Cardiac muscle cell (in vitro differentiated cells and primary cell): ENCODE measurements at places on chromosomes 11 and 22. TPM values are rescaled to one million over a fixed set of nuclear protein-coding genes. Genes with fewer than 3 reads are reported as not detected.

GRCh38 chr11:24253237-24253760 is 243.6 kb upstream of the LUZP2 start:
- H3K36me3 ChIP-seq, result no peaks in the 10 kb centered on the region
- no peak overlapping the region for H3K27ac ChIP-seq

DNA sequence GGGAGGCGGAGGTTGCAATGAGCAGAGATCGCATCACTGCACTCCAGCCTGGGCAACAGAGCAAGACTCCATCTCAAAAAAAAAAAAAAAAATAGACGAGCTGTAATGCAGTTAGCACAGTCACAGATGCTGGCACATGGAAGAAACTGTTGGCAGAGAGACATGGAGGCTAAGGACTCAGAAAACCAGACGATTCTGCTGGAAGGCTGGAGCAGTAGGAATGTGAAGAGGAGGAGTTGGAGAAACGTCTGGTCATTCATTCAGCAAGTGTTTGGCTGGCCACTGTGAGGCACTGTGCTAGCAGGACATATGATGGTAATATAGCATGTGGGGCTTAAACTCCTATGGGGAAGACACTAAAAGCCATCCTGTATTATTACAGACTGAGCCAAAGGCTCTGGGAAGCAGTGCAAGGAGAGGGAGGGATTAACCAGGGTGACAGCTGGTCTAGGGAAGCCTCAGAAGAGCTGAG is 5.0 kb downstream of the UQCR10 start:
- no peak overlapping the region for H3K27ac ChIP-seq
- DNase-seq, result no peak
- H3K4me3 ChIP-seq, result no peak overlapping the region
- no peaks in the 10 kb centered on the region for H3K27me3 ChIP-seq
- peaks cover 4% of the 10 kb centered on the region for H3K4me1 ChIP-seq

GRCh38 chr11:1103401-1104360 is 29.0 kb downstream of the MUC2 start:
- H3K4me3 ChIP-seq, result no peak overlapping the region
- DNase-seq, result no peak
- H3K36me3 ChIP-seq, result no peaks in the 10 kb centered on the region

The OR8G5 gene
- not detected in 2 replicates for total RNA-seq

DNA sequence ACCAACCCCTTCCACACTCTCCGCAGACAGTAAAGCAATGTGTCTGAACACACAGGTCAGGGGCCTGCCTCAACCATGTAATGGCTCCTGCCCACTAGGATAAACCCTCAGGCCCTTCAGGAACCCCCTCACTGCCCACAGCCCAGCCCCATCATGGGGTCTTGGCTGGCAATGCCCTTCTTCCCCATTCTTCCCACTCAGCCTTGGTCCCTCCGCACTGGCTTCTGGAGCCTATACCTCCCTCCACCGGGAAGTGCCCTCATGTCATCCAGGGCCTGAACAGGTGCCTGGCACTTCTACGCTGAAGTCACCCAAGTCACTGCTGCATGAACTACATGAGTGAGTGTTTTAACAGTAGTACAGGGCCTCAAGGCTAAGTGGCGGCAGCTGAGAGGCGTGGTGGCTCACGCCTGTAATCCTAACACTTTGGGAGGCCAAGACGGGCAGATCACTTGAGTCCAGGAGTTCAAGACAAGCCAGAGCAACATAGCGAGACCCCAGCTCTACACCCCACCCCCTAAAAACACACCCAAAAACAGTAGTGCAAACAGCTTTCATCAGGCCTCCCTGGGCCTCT is 74.8 kb upstream of the PITPNB start:
- H3K4me1 ChIP-seq, result peaks cover 19% of the 10 kb centered on the region
- H3K27ac ChIP-seq, result peak overlapping the region; percentile 51
- no peak for DNase-seq

DNA sequence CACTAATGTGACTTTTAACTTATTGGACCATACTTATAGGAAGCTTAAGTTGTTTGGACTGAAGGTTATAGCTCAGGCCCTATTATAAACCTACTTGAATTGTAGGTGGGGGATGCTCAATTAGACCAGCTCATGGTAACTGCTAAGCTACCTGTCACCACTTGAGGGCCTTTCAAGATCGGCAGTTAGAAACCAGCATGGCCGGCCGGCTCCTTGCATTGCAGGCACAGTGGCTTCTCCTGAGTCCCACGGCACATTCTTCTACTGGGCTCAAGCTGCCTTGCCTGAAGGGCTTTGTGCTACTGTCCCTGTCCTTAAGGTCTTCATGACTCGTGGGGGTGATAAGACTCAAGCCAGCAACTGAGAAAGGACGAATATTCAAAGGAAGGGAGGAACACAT is 70.8 kb downstream of the TBC1D22A start:
- DNase-seq, result peak; percentile 53
- H3K27me3 ChIP-seq, result no peaks in the 10 kb centered on the region
- H3K4me3 ChIP-seq, result no peak overlapping the region
- H3K4me1 ChIP-seq, result no peaks in the 10 kb centered on the region
- H3K27ac ChIP-seq, result no peak overlapping the region

The FLRT1 gene
- 0.53 and 0.69 TPM in 2 replicates for total RNA-seq

The ZNHIT2 gene
- total RNA-seq, result 22.6 and 31.8 TPM in 2 replicates

DNA sequence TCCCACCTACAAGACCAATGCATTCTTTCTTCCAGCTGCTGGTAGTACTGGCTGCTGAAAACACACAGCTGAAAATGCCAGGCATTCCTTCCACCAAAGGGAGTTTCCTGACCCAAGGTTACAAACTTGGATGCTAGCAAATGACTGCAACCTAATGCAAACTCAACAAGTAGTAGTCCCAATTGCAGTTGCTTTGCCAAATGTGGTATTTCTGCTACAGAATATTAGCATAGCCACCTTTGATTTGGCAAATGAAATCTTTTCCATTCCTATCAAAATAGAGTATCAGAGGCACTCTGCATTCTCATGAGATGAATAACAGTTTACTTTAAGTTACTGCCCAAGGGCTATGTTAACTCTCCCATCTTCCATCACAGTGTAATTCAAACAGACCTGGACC is 172.0 kb upstream of the ARHGAP42 start:
- no peak overlapping the region for H3K27ac ChIP-seq
- no peaks in the 10 kb centered on the region for H3K4me1 ChIP-seq
- peak; percentile 6 for DNase-seq
- H3K36me3 ChIP-seq, result no peaks in the 10 kb centered on the region
- H3K4me3 ChIP-seq, result no peak overlapping the region
- no peaks in the 10 kb centered on the region for H3K27me3 ChIP-seq

The RIMBP3C gene
- 1.1 and 3.2 TPM in 2 replicates for total RNA-seq

DNA sequence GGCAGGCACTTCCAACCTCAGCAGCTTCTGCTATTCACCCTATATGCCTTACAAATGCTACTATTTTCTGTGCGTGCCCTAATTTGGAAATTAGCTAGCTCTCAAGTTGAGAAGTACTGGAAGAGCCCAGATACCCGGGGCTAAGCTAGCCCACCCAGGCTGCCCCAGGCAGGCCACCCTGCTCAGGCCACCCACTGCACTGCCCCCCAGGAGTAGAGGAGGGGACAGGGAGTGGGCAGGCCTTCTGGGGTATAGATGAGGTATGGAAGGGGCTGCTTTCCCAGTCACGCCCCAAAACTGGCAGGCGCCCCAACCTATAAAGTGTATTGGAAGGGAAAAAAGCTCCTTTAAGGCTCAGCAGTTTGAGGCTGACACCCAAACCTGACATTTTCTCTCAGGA is 43.5 kb downstream of the DRD2 start:
- no peak overlapping the region for H3K27ac ChIP-seq
- no peaks in the 10 kb centered on the region for H3K36me3 ChIP-seq
- no peaks in the 10 kb centered on the region for H3K27me3 ChIP-seq
- no peak overlapping the region for H3K4me3 ChIP-seq

- H3K4me1 ChIP-seq, result peaks cover 54% of the 10 kb centered on the region
- H3K4me3 ChIP-seq, result peak overlapping the region; percentile 33
- H3K36me3 ChIP-seq, result no peaks in the 10 kb centered on the region
- no peaks in the 10 kb centered on the region for H3K27me3 ChIP-seq
- peak overlapping the region; percentile 84 for H3K27ac ChIP-seq
- no peak for DNase-seq
These were observed 123.7 kb upstream of the HSD17B12 start for GRCh38 chr11:43556612-43557375.

GRCh38 chr11:35192347-35192746 is 53.4 kb downstream of the CD44 start:
- no peak overlapping the region for H3K4me3 ChIP-seq
- no peaks in the 10 kb centered on the region for H3K36me3 ChIP-seq
- H3K27me3 ChIP-seq, result no peaks in the 10 kb centered on the region
- H3K27ac ChIP-seq, result peak overlapping the region; percentile 96
- peak; percentile 66 for DNase-seq

The ACTN3 gene
- 74.2 and 189 TPM in 2 replicates for total RNA-seq
